Stimulated activated CD4-positive, alpha-beta T cell treated with anti-CD3 and anti-CD28 coated beads, TNF-alpha, amount 100 ng/mL, for 48 hours (primary cell): ENCODE measurements at places on chromosomes 3 and 15.
A peak's percentile ranks its signal among the peaks of the same experiment; 100 is the strongest.

GRCh38 chr3:111585217-111585616 is 9.9 kb downstream of the ZBED2 start:
- DNase-seq: no peak

DNA sequence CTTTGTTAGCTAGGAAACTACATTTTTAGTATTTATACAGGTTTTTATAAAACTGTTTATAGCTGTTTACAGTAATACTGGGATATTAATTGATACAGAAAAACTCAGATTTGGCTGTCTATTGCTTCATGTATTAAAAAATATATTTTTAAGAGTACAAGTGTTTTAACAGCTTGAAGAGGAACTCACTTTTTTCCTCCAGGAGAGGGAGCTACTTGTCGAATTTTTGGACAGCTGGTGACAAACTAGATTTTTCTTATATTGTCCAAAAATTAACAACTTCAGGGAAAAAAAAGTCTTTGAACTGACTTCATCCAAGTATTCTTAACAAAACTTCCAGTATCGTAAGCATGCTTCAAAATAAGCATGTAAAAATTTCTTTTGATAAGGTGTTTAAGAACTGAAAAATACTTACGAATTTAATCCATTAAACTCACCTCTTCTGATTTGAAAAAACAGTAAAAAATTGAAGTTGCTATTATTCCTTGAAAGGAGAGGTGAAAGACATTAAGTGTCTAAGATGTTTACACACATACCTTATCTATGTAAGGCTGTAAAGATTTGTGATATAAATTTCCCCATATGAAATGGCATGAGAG is 4.0 kb downstream of the DIPK2A start:
- no peak for DNase-seq

DNA sequence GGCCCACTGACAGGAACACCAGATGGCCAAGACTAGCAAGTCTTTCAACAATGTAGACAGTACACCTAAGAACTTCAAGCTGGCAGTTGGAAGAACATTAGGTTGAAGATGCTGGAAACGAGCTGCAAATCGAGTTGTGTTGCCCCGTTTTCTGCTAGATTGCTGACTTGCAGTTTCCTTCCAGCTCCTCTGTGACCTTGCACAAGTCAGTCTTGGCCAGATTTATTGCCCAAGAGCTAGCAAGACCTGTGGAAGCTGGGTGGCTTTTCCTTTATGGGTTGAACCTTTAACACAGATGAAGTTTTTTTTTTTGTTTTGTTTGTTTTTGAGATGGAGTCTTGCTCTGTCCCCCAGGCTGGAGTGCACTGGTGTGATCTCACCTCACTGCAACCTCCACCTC is 2.9 kb upstream of the RBM6 start:
- no peak for DNase-seq

GRCh38 chr3:111538681-111539083 is 3.3 kb upstream of the CD96 start:
- no peak for DNase-seq

- no peak for DNase-seq
Measured at GRCh38 chr15:26771578-26772153, 1.2 kb downstream of the GABRB3 start.

DNA sequence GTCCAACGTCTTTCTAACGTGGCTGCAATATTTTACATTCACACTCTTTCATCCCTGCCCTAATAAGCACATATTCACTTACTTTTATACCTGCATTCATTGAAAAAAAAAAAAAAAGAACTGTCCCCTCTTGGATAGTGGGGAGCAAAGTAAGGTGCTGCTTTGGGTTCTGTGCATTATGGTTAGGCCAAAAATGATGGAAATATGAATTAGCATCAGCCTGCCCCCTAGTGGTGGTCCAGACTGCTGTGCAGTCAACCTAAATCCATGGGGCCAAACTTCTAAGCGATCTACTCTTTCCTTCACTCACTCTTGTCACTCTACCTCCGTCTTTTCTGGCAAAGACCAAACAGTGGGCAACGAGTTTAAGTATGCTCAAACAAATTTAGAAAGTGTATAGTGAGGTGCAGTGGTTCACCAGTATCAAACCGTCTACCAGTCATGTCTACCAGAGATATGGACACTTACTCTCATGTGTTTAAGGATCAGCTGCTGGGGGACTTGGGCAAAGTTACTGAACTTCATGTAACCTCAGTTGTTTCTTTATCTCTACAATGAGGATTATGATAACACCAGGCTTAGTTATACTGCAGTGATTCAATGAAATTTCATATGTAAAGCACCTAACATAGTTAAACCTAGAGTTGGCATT is 61.5 kb upstream of the GRM7 start:
- peak; percentile 16 for DNase-seq
